SHP77 (cell line): ENCODE measurements at places on chromosomes 3 and 15.
A peak's percentile ranks its signal among the peaks of the same experiment; 100 is the strongest.

GRCh38 chr3:134146666-134147065 is 104.0 kb downstream of the RYK start:
- no peak for DNase-seq

DNA sequence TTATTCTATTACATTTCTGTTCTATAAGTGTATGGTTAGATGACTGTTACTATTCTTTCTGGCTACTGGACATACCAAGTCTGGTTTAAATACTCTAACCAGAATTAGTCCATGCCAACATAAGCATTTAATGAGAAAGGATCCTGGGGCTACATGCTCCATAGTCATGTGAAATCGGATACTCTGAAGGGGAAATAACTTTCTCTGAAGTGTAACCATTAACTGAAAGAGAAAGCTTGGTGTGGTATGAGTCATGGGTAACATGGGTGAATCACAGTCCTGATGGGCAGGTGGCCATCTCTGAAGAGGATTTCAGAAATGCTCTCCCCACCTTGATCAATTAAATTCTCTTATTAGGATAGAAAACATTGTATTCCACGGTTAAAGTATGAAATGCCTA is 69.4 kb downstream of the FHIT start:
- peak; percentile 38 for DNase-seq

DNA sequence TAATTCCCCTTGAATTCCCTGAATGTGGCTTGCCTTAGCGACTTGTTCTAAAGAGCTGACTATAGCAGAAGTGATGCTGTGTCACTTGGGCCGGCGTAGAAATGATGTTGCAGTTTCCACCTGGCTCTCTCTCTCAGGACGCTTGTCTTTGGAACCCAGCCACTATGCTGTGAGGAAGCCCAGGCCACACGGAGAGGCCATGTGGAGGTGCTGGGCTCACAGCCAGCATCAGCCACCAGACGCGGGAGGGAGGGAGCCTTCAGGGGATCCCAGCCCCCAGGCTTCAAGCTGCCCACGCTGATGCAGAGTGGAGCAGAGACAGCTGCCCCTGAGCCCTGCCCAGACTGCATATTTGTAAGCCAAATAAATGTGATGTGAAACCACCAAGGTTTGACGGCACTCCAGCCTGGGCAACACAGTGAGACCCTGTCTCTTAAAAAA is 18.6 kb downstream of the RNU5B-1 start:
- peak; percentile 91 for DNase-seq

GRCh38 chr3:108509871-108510270 is 525 bp downstream of the MYH15 start:
- no peak for DNase-seq

- no peak for DNase-seq
Measured at GRCh38 chr3:168104361-168104760, 8.6 kb upstream of the GOLIM4 start.

- DNase-seq: peak; percentile 55
Measured at GRCh38 chr3:31980530-31981205, 394 bp downstream of the OSBPL10 start.

DNA sequence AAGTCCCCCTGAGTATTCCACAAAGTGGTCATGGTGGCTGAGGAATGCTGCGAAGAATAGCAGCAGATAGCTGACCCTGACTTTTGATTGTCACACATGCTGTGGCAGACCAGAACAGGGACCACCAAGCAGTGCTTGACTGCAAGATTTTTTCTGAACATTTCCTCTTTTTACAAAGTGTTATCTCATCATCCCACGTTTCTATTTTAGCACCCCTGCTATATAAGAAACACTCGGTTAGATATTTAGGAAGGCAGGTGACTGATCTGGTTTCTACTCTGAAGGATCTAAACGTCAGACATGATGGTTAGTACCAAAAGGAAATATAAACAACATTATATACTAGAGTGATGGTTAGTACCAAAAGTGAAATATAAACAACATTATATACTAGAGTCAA is 9.1 kb downstream of the SLC25A26 start:
- DNase-seq: no peak

DNA sequence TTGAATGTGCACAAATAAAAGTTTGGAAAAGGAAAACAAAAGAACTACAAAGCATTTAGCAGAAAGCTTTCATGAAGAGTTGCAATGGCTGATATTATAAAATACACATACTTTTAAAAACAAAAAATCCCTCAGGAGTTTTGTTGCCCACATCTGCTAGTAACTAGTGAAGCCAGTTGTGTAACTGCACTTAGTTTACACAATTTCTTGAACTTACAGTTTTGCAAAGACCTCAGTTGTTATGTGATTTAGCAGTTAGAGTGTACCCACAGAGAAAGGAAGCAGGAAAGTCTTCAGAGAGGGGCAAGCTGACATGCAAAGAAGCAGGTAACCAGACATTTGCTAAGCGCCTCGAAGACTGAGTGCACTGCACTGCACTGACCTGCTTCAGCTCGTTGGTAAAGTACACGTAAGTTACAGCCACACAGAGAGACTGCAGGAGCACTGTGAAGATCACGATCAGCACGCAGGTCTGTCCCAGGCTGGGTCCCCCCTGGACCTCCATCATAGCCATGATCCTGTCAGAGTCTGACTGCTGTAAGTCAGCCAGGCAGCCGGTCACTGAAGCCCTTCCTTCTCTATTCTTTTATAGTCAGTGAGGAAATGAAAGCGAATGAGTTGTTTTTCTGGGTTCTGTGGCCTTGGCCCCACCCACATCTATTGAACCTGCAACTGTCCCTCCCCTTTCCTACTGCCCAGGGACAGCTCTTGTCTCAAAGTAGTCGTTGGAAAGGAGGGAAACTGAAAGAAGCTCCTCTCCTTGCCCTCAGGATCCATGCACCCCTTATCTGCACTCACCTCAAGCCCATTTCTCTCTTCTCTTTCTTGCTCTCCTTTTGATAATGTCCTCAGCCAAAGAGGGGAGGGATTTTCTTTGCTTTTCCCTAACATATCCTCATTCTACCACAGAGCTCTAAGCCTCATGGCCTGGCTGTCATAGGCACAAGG is at the start of gene TNFSF10:
Gene TNFSF10 (minus strand): TSS at position 560 of the 948 bp plus-strand sequence. CDS start 46 bp downstream, at position 514.
- DNase-seq: no peak

GRCh38 chr3:13063225-13063624 is 10.0 kb downstream of the IQSEC1 start:
- no peak for DNase-seq

- DNase-seq: no peak
Measured at GRCh38 chr15:51366071-51366470, 24.6 kb downstream of the GLDN start.

GRCh38 chr3:41683666-41684350 is 278.1 kb downstream of the ULK4 start:
- DNase-seq: no peak

DNA sequence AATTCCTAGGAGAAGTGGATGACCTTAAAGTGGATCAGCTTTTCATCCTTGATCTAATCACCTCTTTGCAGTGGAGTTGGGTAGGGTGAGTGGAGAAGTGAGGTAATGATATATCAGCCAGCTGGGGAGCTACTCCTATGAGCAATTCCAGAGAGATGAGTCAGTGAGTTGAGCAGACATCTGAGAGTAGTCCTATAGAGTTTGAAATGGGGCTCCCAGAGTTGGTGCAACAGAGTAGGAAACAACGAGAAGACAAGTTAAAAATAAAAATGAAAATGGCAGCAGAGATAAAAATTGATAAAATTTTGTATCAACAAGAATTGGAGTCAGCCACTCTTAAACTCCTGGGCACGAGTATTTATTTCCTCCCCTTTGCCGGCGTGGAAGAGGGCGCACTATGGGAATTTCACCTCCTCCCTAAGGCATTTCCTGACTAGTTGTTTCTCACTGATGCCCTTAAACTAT is 150.8 kb upstream of the DPH6 start:
- DNase-seq: no peak

- DNase-seq: no peak
Measured at GRCh38 chr15:41483519-41483918, 10.2 kb upstream of the ITPKA start.

GRCh38 chr3:175648899-175649298 is 789.8 kb downstream of the NAALADL2 start:
- no peak for DNase-seq

DNA sequence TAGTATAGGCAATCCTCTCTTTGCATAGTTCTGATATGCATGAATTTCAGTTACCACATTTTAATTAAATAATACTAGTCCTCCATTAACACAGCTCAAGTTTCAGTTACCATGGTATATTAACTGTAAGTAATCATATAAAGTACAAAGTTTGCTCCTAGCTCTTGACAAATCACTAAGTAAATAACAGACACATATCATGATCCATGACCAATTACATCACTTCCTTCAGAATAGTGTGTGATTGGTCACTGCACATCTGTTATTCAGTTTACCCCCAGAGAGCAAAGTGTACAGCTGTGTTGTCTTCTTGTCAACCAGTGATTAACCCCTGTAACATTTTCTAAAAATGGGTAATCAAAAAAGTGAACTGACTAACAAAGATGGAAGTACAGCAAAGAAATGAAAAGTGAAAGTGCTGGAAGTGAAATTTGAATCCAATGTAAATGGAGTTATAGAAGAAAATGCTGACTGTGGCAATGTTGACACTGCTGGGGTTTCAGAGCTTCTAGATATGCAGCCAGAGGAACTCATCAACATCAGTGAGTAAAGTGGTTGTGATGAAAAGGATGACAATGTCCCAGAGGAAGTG is 30.2 kb upstream of the LEKR1 start:
- DNase-seq: no peak

DNA sequence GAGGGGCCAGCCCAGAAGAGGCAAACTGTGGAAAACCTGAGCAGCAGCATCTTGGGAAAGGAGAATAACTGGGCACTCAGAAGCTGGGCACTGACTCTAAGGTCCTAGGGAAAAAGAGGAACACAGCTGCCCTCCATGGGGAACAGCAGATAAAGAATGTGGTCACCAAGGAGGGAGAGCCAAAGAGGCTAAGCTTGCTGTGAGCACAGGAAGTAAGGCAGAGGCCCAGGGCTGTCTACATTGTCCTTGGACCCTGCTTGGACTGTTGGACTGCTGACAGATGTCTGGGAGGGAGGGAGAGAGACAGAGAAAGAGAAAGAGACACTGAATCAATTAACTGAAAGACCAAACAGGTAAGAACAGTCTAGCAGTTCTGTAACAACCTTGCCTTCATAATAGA is 4.5 kb upstream of the MNS1 start:
- no peak for DNase-seq

DNA sequence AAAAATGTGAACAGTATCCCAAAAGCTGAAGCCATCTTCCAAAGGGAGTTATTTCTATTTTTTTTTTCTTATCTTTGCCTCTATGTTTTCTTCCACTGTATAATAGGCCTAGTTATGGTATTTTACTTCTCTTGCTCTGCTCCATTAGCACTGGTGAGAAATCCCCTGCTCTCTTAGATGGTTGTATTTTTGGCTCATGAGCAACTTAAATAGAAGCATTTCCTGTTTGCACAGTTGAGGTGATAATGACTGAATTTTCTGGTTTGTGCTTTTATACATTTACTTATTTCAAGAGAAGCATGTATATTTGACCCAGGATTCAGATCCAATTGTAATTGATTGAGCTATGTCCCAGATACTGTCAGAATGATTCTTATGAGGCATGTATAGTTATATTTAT is 61.6 kb upstream of the CD200R1L start:
- DNase-seq: no peak

GRCh38 chr15:36954486-36954885 is 145.9 kb downstream of the MEIS2 start:
- DNase-seq: no peak

GRCh38 chr3:13670292-13670691 is 121.4 kb downstream of the FBLN2 start:
- no peak for DNase-seq

- DNase-seq: no peak
Measured at GRCh38 chr3:30600572-30600971, 5.8 kb upstream of the TGFBR2 start.

- DNase-seq: no peak
Measured at GRCh38 chr15:99574502-99574901, 8.7 kb downstream of the MEF2A start.

- no peak for DNase-seq
Measured at GRCh38 chr3:78035131-78035641, 995.3 kb downstream of the ROBO2 start.

DNA sequence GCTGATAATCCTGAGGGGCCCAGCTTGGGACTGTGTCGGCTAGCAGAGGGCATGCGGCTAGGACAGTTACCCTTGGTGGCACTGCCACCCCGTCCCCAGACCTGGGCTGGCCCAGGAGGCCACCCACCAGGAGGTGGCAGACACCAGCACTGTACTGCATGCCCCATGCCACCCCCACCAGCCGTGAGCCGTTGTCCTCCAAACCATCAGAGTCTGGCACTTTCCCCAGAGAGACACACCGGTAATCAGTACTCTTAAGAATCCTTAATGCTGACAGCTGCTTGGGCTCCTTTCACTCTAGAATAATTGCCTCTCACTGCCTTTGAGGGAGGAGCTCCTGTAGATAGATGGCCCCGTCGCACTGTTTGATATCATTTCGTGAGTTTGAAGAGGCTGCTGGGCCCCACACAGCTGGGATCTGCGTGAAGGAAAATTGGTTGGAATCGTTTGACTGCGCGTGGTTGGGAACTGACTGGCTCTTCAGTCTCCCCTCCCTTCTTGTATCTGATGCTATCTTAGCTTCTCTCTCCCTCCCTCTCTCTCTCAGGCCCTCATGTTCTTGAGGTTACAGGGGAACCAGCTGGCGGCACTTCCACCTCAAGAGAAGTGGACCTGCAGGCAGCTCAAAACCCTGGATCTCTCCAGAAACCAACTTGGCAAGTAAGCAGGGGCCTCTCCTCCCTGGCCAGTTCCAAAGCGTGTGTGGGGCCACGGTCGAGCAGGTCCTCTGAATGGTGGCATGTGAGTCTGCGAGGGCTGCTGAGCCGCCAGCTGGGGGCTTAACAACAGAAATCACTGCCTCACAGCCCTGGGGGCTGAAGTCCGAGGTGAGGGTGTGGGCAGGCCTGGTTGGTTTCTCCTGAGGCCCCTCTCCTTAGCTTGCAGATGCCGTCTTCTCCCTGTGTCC is 94.9 kb downstream of the LRRK1 start:
- DNase-seq: no peak

DNA sequence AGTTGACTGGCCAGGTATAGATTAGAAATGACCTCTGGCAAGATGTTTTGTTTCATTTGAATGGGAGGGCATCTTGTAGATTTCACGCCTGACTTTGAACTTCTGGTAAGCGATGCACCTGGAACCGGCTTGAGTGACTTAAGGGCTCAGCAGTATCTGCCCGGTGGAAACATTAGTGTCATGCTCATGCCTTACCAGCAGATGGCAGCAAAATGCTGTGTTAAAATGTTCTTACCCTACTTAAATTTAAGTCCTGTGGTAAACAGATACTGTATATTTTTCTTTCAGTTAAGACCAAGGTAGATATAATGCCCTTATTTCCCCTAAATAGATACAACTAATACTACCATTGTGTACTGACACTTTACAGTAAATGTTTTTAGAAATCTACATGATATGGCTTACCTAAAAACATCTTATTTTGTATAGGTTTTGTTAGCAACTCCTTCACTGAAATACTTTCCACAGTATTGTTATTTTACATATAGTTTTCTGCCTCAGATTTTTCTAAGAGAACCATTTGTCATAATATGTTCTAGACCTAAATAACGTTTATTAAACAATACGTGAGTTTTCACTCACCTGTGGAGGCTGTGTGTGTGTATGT is 25.5 kb downstream of the ASB7 start:
- peak; percentile 22 for DNase-seq

GRCh38 chr3:186307594-186308221 is 54.3 kb downstream of the DGKG start:
- DNase-seq: no peak

- DNase-seq: no peak
Measured at GRCh38 chr3:152719264-152719663, 115.7 kb upstream of the P2RY1 start.
